Kidney tubule cell (primary cell): ENCODE measurements at places on chromosomes 2 and 18.

DNA sequence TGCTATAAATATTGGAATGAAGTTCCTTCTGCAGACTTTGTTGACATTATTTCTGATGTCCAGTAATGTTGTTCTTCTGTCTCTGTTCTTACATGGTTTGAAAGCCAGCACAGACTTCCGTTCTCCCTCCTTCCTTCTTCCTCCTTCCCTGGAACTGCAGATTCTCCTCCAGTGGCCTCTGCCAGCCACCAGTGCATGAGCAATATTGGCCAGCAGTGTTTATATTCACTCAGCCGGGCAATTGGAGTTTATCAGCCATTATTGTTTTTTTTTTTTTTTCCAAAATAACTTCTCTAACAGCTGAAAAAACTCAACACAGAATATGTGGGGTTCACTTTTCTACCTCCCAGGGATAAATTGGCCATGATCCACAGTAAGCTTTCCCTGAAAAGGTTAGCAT, 86.8 kb downstream of the ADCYAP1 start:
- DNase-seq = no peak

DNA sequence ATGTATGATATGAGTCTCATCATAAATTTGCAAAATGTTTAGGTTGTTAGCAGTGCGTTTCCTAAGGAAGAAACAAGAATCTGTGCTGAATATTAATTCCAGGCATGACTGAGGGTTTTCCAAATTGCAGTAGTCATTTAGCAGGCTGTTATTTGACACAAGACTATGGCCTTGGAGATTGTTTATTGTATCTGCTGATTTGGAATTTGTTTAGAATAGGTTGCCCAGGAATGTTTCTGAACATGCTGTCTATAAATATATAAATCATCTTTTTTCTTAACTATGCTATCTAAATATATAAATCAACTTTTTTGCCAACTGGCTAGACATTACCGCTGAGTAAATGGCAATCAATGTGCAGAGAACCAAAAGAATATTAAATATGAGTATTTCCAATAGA, 90.9 kb downstream of the DOK6 start:
- no peak for DNase-seq

DNA sequence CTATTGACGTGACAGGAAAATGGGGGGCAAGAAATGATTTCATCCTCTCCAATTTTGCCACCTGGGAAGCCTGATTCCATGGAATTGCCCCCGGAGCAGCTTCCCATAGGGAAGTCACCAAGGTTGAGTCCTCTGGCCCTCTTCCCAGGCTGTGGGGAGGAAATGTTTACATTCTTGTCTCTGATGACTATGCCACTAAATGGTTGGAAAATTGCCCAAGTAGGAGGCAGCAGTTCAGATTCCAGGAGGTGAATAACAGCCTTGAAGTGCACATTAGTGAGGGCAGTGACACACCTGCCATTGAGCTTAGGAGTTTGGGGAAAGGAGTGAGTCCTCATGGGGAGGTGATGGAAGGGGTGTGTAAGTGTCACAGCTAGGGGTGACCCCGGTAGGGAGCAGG, 449.2 kb upstream of the DCC start:
- DNase-seq = peak; percentile 93

GRCh38 chr2:5537180-5537688, 154.9 kb upstream of the SOX11 start:
- DNase-seq = no peak

- peak; percentile 50 for DNase-seq
Observed at GRCh38 chr2:217623281-217623912, 379.4 kb downstream of the TNS1 start.

- no peak for DNase-seq
Observed at GRCh38 chr2:144500563-144500962, 19.4 kb downstream of the ZEB2 start.

- no peak for DNase-seq
Observed at GRCh38 chr2:223214394-223215253, 162.6 kb downstream of the KCNE4 start.

DNA sequence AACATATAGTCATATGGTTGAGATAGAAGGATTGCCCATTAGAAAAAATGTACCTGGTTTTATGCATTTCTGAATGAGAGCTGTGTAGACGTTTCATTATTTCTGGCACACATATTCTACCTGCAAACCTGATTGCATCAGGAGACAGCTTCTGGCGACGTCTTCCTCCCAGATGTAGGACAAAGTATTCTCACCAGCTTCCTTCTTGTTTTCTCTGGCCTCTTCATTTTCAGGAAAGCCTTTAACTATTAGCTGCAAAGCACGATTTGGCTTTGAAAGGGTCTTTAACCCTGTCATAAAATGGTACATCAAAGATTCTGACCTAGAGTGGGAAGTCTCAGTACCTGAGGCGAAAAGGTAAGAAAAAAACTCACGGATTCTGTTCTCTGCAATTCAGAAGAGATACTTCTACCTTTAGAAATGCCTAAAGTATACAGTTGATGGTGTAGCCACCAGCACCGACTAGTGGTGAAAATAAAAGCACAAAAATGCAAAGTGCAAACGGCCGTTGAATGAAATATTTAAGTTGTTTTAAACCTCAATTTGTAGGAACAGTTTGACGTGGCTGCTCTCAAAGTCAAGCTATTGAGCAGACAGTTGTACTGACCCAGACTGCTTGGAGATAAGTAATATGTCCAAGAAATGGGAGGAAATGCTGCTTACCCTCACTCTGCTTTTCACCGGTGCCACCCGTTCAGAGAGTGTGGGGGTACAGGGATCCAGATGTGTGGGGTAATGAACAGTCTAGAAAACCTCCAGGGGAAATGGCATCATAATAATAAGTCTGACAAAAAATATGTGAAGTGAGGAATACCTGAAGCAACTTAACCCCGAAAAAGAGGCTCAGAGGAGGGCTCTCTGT, 20.2 kb downstream of the IL18RAP start:
- DNase-seq = peak; percentile 55

GRCh38 chr2:1836321-1836860, 92.1 kb upstream of the PXDN start:
- no peak for DNase-seq

- no peak for DNase-seq
Observed at GRCh38 chr2:237287872-237288271, 126.1 kb downstream of the COL6A3 start.

DNA sequence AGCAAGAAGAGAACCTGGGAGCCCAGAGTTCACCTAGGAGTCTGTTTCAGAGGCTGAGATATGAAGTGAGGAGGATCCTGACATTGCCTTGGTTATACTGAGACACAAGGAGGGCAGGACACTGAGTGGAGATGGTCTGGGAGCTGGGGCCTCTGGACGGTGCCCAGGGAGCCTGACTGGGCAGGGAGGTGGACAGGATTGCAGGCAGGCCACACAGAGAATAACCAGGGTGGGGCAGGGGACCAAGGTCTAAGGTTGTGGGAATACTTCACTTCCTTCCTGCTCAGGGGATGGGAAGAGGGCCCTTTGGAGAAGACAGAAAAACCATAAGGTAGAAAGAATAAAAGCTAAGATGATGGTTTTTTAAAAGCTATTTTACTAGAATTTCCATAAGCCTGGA, 18.7 kb downstream of the EDAR start:
- no peak for DNase-seq

- DNase-seq = no peak
Observed at GRCh38 chr2:83899271-83899670, 559.8 kb downstream of the SUCLG1 start.

DNA sequence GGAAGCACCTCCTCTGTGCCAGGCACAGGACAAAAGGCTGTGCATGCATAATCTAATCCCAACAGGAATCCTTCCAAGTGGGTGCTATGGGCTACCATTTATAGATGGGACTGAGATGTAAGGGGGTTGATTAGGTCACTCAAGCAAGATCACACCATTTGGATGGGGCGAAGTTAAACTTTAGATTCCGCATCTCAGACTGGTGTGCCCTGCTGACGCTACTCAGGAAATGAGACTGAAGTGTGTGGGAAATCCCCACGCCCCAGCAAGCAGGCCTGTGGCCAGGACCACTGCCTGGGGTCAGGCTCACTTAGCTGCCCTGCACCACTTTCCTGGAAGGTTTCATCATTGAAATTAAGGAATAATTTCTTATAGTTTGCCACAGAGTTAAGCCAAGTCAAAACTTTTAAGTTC, 70.5 kb upstream of the PPP1CB start:
- peak; percentile 93 for DNase-seq

DNA sequence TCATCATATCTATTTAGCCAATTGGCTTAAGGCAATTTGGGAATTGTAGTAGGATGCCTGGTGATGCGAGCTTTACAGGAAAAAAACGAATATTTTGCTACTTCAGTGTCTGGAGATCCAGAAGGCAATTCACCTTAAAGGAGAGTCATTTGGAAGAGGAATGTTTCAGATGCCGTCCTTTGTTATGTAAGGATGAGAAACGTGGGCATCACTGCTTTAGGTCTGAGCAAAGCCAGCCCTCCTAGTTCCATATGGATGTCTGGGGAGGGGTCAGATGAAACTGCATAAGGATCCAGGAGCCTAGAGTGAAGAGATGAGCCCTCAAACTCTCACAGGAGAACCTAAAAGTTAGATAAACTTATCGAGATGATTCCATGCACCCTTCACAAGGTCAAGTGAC, 30.9 kb upstream of the DOCK10 start:
- DNase-seq = no peak

DNA sequence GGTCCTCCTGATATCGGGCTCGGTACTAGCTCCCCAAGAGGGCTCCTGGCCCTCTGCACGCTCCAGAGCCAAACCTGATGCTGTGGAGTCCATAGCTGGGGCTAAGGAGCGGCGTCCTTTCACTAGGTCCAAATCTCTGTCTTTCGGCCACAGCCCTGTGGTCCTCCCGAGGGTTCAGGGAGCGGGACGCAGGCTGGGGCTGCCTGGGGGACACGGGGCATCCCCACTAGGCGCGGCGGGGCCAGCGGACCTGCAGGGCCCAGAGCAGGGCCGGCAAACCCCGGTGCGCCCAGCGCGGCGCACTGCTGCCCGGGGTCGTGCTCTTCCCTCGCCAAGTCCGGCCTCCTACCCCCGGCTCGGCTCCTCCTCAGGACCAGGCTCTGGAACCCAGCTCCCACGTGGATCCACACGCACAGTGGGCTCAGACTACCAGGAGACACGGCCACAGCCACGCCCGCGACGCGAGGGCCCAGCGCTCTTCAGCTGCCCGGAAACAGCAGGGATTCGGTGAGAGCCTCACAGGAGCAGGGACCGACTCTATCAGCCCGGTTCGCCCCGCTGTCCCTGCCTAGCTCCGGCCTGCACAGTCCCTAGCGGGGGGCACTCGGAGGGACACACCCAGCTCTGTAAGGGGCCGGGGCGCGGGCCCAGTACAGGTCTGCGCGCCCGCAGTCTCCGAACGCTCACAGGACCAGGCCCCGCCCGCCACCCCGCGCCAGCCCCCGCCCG, 593 bp downstream of the ZNF514 start:
- DNase-seq = peak; percentile 45

DNA sequence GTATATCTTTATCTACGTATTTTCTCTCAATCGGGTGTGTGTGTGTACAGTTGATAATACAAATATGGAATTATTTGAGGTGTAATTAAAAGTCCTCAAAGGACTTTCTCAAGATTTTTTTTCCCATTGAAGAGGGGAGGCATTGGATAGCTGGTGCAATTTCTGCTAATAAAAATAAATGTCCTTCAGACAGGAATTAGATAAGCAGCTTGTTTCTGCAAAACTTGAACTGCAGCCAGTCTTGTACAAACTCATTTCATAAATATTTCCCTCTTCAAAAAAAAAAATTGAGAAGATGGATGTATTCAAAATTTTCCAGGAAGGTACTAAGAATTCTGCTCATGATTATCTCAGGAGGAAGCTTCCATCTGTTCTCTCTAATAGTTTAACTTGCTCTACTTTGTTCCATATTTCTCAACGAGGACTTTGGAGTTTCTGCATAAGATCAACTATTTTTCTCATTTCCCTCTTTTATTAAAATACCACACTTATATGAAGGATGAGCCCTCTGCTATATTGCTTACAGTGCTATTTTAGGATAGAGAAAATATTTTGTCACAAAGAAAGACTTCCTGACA, 33.0 kb upstream of the GLS start:
- DNase-seq = peak; percentile 34

DNA sequence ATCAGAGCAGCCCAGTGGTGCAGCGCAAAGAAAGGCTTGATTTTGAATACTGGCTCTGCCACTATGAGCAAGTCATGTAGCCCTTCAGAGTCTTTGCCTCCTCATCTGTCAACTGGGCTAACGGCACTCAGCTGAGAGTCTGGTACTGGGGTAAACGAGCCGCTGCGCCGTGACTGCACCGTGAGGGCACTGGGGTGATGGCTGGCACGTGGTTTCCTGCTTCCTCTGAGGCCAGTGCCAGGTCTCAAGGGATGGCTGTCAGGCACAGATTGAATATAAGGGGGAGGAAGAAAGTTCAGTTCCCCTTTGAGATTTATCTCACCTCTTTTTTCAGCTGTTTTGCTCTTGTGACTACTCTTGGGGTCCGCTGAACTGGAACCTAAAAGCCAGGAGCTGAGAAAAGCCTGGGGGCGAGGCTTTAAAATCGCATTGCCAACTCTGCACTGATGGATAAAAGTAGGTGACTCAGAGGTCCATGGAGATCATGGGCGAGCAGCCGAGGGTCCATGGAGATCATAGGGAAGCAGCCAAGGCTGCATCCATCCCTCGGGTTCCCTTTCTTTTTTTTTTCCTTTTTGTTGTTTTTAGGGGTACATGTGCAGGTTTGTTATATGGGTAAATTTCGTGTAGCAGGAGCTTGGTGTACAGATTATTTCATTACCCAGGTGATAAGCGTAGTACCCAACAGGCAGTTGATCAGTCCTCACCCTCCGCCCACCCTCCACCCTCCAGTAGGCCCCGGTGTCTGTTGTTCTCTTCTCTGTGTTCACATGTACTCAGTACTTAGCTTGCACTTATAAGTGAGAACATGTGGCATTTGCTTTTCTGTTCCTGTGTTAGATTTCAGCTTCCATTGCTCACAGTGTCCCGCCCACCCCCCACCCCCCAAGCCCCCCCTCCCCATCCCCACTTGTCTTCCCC, 114.3 kb downstream of the SPP2 start:
- DNase-seq = peak; percentile 26

DNA sequence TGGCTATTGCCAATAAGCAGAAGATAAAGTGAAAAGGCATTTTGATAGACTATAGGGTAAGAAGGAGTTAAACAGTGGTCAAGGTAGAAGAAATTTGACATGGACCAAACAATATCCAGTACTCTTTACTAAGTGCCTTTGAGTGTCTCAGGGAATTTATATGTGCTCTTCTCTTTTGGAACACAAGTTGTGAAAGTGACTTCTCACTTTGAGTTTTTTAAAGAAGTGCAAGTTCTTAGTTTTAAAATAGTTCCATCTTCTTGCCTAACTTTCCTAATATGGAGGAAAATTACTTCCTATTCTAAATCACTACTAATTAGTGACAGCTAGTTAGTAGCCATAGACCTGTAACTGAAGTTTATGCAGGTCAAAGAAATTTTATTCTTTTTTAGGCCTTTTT, 63.4 kb downstream of the AFTPH start:
- no peak for DNase-seq

DNA sequence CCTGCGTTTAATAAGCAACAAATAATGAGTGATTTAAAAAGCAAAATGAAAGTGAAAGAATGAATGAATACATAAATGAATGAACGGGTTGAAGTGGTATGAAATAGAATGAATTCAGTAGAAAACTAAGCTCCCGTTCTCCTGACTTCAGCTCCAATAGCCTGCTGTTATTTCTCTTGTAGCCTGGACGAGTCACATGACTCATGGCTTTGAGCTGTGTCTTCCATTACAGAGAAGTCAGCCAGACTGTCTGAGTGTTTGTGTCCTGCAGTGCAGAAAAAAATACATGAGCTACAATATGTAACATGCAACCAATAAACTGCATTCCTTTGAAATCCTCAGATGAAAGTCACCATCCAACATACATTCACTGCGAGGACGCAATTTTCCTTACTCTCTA, 21.2 kb downstream of the SCG2 start:
- DNase-seq = peak; percentile 68
